ENCODE measurements at places on chromosomes 4 and X.

DNA sequence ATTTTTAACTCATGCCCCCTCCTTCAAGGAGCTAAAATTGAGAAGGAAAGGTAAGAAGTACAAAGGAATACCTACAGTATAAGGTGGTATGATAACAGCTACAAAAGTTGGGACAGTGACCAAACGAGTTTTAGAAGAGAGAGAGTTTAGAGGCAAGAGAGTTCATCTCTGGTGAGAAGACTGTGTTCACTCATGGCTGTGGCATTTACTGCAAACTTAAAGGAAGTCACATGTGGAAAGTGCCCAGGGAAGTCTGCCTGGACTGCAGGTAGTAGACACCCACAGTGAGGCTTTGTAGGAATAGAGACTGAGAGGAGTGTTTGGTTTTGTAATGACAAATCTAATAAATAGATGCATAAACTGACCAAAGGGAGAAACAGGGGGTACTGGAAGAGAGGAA is 493.5 kb downstream of the IL15 start:
- DNase-seq = no peak

GRCh38 chr4:143341186-143341755 is 4.6 kb downstream of the GAB1 start:
- no peak for DNase-seq

GRCh38 chr4:17316566-17316965 is 195.3 kb downstream of the QDPR start:
- DNase-seq = peak; percentile 30

DNA sequence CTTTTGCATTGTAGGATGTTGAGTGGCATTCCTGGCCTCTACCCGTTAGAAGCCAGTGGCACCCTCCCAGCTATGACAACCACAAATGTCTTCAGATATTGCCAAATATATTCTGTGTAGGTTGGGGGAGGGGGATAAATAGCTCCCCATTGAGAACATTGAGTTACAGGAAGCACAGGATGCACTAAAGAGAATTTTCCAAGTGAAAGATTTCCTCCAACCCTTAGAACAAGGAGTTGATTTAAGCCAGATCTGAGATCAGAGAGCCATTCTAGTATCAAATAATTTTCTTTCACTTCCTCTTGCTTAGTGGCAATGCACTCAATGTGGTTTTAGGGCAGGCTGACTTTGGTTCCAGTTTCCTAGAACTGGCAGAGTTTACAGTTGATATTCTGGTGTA is 436.6 kb downstream of the C4orf33 start:
- no peak for DNase-seq

- peak; percentile 34 for DNase-seq
Measured at GRCh38 chr4:114694770-114695169, 96.2 kb downstream of the UGT8 start.

GRCh38 chr4:133823177-133823576 is 378.4 kb downstream of the PABPC4L start:
- DNase-seq = no peak

DNA sequence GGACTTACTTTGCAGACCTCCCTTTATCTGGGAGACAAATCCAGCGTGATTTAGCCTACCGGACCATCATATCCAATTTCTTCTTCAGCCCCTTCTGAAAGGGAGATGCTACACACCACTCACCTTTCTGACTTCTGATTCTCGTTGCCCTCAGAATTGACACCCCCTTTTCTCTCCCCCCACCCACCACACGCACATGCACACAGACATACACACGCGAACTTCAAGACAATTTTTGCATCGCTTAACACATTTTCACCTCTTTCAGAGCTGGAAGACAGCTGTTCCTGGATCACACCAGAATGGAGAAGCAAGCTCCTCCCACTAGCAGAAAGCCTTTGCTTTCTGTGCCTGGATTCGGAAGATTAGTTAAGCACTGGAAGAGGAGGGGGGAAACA is 1.0 kb upstream of the SNCA start:
- DNase-seq = no peak

DNA sequence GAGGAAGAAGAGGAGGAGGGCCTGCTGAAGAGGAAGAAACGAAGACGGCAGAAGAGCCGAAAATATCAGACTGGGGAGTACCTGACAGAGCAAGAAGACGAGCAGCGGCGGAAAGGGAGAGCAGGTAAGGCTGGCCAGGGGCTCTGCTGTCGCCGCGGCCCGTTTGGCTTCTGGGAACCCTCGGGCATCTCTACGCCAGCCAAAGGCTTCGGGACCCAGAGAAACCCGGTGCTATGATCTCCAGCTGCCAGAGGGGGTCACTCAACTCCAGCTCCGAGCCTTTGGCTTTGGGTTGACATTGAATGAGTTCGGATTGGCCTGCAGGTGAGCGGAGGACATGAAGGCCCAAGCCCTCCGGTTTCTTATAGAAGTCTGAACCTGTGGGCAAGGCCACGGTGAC is 42.8 kb downstream of the BCORL1 start:
- DNase-seq = no peak

GRCh38 chr4:71229477-71230270 is 109.1 kb upstream of the SLC4A4 start:
- DNase-seq = peak; percentile 62

GRCh38 chrX:85993539-85994197 is 53.7 kb downstream of the CHM start:
- peak; percentile 3 for DNase-seq

GRCh38 chr4:97548943-97549583 is 594.2 kb downstream of the STPG2 start:
- DNase-seq = no peak

- DNase-seq = peak; percentile 61
Measured at GRCh38 chr4:47538111-47538824, 53.2 kb downstream of the ATP10D start.

DNA sequence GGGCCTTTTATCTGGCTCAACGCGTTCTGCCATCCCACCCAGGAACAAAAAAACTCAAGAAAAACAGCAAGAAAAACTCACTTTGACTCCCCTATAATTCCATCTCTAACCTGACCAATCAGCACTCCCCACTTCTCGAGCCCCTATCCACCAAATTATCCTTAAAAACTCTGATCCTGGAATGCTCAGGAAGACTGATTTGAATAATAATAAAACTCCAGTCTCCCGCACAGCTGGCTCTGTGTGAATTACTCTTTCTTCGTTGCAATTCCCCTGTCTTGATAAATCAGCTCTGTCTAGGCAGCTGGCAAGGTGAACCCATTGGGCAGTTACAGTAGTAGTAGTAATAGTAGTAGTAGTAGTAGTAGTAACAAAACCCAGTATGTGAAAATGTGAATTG is 165.7 kb upstream of the CASK start:
- DNase-seq = no peak

GRCh38 chrX:18394477-18394876 is 30.9 kb upstream of the CDKL5 start:
- DNase-seq = no peak

DNA sequence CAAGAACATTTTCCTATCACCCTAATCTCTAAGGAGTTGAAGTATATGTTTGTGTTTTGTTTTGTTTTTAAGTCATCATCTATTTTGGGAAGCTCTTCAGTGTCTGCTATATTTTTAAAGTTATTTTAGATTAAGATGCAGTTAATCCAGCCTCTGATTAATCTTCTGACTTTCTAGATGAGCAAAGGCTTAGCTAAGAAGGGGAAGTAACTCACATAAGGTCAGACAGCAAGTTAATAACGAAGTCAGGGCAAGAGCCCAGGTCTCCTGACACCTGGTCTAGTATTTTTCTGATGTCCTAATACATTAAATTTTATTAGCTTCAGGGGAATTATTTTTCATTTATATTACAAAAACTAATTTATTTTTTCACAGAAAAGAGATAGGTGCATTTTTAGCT is 168.5 kb downstream of the SOWAHB start:
- no peak for DNase-seq

GRCh38 chr4:151853034-151853433 is 92.2 kb upstream of the GATB start:
- DNase-seq = no peak

GRCh38 chrX:141701072-141701471 is 2.5 kb upstream of the SPANXD start:
- no peak for DNase-seq

DNA sequence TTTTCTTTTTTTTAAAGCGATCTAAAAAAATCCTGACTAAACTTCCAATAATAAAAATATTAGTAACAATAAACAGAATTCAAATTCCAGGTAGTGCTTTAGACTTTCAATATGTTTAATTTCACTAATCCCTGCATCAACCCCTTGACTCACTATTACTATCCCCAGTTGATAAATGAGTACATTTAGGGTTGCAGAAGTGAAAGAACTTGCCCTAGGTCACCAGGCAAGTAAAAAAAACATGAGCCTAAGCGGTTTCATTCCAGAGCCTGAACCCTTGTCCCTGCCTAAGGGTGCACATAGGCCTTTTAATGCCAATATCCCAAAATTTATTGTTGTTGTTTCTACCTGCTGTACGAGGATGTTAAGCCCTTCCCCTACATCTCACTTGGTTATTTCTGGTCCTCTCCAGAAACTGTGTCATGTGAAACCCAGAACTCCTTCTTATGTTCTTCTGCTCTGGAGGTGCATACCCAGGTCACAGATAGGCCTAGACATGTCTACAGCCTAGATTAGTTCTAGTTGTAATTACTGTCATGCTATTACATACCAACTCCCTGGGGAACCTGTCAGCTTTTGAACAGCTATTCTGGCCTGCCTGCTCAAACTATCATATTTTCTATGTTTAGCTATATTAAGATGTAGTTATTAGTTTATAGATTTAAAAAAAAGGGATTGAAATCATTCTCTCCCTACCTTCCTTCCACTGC is 244.5 kb upstream of the PITX2 start:
- DNase-seq = no peak

- DNase-seq = no peak
Measured at GRCh38 chr4:76105652-76106051, 31.1 kb downstream of the ART3 start.

GRCh38 chr4:107050525-107051135 is 14.5 kb upstream of the DKK2 start:
- peak; percentile 8 for DNase-seq

- DNase-seq = peak; percentile 92
Measured at GRCh38 chrX:65601530-65602220, 65.8 kb upstream of the MSN start.

DNA sequence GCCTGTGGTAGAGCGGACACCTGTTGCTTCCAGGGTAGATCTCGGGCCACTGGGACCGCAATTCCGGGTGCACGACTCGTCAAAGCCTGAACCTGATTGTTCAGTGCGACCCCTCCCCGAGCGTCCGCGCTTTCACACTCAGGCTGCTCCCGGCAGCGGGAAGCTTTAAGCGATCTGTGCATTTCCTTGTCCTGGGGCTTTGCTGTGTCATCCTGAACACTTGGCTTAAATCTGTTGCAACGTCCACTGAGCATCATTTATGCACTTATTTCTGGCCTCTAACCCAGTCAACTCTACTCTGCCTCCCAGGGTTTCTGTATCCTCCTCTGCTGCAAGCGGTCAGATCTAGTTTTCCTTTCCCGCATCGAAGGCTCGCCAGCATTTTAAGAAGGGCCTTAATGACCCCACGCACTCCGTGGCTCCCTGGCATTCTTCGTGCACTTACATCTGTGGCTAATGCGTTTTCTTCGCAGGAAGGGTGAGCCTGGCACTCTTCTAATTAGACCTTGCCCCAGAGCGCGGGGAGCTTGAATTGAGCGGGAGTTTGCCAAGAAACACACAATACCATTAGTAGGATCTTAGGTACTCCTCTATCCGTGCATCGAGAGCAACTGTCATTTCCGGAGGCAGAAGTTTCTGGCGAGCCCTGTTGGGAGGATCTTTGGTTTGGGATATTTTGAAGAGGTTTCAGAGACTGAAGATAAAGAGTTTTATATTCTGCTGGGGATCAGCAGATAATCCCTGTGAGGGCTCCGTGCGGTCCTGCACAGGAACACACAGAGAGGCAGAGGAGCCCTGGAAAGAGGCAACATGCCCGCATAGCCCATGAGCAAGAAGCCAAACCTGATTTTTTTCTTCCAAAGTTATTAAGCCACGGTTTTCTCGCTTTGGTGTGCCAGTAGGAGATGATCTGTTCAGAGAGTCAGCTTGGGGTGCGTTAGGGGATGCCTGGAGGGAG is 654 bp upstream of the DDIT4L start:
- peak; percentile 14 for DNase-seq

DNA sequence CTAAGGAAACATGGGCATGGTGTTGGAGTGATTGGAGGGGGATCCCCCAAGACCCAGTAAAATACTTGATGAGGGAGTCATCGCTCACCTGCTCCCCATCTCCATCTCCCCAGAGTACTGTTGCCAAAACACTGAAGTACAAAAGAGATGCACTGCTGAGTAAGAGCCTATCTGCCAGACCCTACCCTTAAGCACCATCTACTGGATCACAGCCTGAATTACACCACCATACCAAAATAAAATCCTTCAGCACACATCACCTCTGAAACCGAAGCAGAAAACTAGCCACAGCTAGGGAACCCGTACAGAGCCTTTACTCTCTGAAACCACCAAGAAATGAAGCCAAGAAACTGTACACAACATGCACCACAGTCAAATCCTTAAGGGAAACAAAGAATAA is 466.3 kb upstream of the ACTRT1 start:
- peak; percentile 16 for DNase-seq

DNA sequence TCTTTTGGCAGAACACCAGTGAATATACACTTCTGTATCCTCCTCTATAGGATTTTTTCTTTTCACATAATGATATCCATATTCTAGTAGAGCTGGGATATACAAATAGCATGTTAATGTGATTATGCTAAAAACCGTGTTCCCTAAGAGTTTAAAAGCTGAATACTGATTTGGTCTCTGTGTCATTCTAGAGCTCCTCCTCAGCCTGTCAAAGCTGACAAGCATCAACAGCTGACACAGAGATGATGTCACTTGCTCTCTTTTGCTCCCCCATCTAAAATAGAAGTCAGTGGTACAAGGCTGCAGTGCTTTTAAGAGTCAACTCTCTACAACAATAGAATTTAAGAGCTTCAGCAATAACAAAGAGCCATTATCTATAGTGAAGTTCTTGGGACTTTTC is 17.1 kb upstream of the HERC3 start:
- DNase-seq = no peak

GRCh38 chr4:52037689-52038102 is 403 bp downstream of the SGCB start:
- DNase-seq = peak; percentile 34

DNA sequence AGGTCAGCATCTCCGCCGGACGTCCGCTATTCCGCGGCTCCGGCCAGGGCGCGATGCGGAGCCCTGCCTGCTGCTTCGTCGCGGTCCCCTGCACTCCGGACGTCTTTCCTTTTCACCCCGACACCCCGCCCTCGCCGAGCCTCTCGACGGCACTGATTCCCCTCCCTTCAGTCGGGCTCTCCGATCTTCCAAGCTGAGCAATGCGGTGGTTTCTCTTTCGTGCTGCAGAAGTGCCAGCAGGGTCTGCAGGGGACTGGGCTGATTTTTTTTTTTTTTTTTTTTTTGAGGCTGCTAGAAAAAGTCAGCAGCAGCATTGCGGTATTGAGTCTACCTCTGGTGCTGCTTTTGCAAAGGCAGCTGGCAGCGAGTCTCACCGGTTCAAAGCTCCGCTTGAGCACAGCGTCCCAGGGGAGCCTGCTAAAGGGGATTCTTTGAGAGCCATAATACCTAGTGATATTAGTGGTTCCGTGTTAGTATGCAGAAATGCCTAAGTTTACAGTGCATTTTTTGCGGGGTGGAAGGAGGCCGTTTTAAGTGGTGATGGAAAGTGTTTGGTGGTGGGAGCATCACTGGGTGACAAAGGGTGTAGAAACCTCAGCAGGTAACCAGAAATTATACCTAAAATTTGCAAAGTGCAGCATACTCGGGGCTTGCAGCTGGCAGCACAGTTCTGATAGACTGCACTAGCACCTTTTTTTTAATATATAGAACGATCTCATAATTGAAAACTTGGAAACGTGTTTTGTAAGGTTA is 969 bp downstream of the STIM2 start:
- peak; percentile 69 for DNase-seq

GRCh38 chrX:46837558-46838485 is 979 bp downstream of the RP2 start:
- peak; percentile 30 for DNase-seq
